ENCODE measurements at places on chromosomes 2 and 18.

DNA sequence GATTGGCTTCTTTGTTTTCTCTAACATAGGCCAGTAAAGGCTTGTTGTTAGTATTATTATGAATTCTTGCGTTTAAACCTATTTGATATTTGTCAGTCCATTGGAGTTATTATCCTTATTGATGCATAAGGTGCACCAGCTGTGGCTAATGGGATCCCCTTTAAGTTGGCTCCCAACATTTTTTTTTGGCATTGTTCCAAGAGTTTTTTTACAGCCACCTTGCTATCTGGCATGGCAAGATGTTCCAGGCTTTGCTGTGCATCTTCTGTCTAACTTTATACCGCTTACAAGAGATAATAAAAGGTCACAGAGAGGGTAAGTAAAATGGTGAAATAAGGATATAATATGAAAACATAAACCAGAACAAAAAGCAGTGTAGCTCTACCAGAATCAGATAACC lies 157.5 kb upstream of the TACR1 start:
- no peak for DNase-seq

GRCh38 chr2:108553209-108553919 lies 19.1 kb downstream of the LIMS1 start:
- DNase-seq, result no peak

- no peak for DNase-seq
Observed at GRCh38 chr2:64166212-64166611, 22.0 kb upstream of the PELI1 start.

- DNase-seq, result no peak
Observed at GRCh38 chr2:74745766-74746165, 88.2 kb upstream of the HK2 start.

DNA sequence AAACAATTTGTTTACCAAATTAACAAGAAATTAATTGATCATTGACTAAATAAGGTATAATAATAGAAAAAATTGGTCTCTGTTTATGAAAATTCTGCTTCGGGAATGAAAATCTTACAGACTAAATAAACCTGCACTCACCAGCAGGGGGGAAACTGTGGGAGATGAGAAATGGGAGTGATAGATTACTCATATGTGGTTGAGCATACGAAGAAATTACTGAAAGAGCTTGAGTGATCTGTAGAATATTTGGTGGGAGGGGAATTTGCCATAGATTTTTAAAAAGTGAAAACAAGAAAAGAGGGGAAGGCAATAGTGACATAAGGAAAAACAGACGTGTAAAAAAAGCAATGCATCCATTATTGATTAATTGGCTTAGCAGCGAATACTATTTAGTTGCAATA lies 2.2 kb downstream of the HMSD start:
- DNase-seq, result no peak

GRCh38 chr2:229150317-229150716 lies 120.8 kb downstream of the PID1 start:
- DNase-seq, result no peak

DNA sequence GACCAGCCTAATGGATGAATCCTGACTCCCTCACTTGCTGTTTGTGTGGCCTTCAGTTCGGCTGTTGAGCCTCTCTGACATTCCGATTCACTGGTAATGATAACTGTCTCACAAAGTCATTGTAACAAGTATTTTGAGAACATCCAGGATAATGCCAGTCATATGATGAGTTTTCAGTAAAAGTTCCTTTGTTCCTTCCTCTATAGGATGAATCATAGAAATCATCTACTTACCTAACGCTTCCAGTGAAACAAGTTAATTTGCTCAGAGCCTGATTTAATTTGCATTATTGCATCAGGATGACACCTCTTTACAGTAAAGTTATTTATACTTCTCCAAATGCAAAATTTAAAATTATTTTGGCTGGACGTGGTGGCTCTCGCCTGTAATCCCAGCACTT lies 32.0 kb downstream of the RAB31 start:
- DNase-seq, result no peak

DNA sequence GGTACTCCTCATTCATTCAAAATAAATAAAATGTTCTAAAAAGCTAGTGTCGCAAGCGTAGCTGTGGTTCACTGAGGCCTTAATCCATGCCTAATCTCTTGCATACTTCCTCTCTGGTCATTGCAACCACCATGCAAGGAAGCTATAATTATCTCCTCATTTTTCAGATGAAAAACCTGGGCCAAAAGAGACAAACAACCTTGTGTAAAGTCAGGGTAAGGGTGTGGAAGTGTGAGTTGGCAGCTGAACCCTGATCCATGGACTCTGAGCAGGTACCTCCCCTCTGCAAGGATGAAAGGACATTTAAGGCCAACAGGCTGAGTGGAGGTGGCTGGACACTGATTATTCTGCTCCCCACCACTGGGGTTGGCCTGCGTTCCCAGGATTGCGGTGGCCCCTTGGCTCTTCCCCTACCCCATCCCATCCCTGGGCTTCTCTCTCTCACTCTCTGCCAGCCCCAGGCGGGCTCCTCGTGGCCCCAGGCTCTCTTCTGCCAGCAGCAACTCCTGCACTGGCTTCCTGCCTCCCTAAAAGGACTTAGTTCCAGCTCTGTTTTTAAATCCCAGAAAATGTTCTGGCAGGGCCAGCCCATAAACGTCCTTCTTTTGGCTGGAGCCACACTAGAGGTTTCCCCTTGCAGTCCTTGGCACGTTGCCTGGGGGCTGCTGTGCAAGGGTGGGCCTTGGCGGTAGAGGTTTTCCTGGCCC lies 72.0 kb upstream of the AFF3 start:
- no peak for DNase-seq

GRCh38 chr2:64151476-64151875 lies 7.3 kb upstream of the PELI1 start:
- no peak for DNase-seq

- DNase-seq, result no peak
Observed at GRCh38 chr2:4139316-4139715, 435.9 kb downstream of the DCDC2C start.

DNA sequence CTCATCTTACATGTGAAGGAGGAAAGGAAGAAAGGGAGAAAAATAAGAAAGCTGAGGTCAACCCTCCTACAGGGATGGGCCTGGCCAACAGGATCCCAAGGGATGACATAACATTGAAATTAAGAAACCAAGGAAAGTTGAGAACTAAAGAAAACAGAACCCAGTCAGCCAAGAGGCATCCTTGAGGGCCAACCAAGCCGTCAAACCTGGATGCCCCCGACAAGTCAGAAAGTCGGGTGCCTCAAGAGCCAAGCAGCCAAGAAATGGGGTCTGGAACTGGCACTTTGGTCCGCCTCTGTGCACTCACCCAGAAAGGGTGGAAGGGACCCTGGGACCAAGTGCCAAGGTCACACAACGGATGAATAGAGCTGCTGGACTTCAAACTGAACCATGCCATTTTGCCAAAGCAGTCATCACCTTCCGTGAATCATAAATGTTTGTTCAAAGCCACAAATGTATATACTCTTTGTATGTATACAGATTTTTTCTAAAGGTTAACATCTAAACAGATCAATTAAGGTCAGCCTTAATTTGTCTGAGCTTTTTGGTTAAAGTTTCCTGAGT lies 27.0 kb upstream of the PTPN4 start:
- DNase-seq, result no peak

DNA sequence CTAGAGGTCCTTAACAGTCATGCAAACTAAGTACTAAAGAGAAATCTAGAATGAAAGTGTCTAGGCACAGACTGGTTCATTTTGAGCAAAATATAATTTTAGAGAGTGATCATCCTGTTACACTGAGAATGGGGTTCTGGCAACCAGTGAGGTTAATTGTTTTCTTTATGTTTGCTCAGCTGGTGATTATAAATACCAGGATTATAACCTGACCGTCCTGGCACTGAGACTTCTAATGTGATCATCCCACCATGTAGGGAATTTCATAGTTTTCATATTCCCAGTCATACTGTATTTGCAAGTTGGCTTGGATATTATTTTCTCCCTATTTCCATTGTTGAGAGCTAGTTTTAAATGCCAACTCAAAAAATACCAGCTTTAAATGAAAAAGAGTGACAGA lies 852.5 kb upstream of the LRATD1 start:
- DNase-seq, result no peak

DNA sequence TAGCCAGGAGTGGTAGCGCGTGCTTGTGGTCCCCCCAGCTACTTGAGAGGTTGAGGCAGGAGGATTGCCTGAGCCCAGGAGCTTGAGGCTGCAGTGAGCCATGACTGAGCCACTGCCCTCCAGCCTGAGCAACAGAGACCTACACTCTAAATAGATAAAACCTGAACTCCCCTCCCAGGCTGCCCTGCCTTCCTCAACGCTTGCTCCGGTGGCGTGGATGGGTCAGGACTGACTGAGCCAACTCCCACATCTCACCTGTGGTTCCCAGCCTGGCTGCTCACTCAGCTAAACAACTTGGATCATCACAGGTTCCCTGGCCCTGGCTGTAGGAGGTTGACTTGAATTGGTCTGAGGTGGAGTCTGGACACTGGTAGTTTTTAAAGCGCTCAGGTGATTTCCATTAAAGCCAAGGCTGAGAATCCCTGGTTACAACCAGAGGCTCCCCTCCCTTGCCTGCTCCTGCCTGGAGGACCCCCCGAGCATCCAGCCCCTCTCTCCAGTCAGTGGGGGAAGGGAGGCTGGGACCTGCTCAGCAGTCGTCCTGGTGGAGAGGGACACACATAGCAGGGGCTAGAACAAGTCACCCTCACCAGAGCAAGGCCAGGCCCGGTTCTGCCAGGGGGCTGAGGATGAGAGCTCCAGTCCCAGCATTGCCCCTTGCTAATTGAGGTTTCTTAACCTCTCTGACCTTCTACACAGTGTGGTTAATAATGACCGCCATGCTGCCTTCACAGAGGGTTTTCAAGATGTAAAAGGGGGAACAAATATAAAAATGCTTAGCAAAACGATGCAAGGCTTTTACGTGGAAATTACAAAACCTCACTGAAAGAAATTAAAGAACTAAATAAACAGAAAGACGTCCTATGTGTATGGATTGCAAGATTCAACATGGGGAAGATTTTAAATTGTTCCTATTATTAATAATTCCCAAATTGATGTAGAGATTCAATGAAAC lies 46.9 kb upstream of the TAF1B start:
- no peak for DNase-seq

GRCh38 chr2:202682274-202682673 lies 47.5 kb downstream of the FAM117B start:
- no peak for DNase-seq

GRCh38 chr2:96859099-96859649 lies 1.4 kb upstream of the ANKRD39 start:
- DNase-seq, result no peak

GRCh38 chr2:88036606-88037005 lies 19.0 kb downstream of the KRCC1 start:
- DNase-seq, result no peak

DNA sequence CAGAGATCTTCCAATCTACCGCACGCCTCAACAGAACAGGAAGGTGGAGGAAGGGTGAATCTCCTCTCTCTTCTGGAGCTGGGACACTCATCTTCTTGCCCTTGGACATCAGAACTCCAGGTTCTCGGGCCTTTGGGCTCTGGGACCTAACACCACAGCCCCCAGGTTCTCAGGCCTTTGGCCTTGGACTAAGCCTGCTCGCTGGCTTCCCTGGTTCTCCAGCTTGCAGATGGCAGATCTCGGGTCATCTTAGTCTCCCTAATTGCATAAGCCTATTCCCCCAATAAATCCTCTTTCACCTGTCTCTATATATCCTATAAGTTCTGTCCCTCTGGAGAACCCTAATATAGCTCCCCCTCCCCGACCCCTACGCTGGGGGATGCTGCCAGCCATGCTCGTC lies 14.8 kb downstream of the HS6ST1 start:
- DNase-seq, result no peak

DNA sequence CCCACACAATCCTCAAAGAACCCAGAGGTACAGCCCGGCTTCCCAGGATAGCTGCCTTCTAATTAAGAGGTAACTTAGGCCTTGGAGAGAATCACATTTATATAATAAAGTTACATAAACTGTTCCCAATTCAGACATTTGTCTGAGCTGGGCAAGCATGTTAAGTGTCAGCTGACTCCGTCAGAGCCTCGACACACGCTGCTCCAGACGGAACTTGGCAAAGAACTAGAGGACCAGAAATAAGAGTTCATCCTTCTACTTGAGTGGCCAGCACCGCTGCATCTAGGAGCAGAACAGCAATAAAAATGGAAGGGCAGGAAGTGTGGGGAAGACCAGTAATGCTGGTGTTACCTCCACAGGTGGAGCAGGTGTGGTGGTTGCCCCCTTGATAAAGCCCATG lies 80.5 kb downstream of the MYO5B start:
- DNase-seq, result no peak

- DNase-seq, result peak; percentile 53
Observed at GRCh38 chr2:217804791-217805667, 197.8 kb downstream of the TNS1 start.

DNA sequence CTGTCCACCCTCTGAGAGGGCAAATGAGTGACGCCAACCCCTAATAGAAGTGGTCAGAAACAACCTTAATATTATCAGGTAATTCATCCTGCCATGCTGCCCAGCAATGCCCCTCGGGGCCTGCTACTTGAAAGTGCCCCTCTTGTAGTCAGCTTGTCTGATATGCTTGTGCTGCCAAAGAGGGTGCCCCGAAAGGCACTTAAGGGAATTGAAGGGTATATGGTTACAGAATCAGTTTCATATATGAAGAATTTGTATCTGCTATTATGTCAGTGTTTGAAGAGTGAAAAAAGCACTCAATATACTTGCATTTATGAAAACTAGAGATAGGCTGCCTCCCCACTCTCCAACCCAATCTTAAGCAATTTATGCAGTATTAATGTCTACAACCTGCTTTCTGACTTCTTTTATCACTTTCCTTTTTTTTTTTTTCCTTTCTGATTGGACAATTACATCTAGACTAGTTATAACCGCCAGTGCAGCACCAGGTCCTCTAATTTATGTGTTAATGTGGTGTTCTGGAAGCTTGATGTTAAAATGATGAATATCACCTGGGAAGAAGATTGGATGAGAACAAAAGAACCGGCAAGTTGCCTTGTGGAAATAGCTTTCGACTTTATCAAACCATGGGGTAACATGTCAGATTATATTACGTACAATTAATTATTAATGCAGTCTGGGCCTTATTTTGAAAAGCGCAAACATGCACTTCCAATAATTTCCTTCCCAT lies 646.9 kb upstream of the ACVR2A start:
- no peak for DNase-seq

DNA sequence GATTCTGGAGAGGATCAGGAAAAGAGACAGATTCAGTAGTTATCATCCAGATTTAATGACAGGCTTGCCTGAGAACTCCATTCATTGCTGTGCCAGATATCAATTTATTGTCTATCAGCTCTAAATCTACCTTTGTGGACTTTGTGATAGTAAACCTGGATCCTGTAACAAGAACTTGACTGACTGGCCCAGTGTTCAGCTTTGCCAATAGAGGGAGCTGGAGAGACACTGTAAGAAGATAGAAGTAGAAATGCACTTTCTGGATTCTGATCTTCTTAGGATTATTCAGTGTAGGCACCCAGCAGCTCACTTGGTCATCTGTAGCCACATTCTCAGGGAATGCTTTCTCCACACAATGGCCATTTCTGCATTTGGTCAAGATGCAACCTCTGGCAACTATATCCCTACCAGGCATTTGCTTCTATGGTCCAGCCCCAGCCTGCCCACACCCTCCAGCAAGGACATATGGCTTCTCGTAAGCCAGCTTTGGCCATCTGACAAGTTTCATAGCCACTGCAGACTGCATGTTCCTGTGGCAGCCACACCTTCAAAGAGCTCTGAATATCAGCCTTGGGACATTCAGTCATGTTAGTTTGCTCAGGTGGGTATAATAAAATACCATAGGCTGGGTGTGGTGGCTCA lies 6.1 kb upstream of the SERPINB8 start:
- peak; percentile 39 for DNase-seq

- no peak for DNase-seq
Observed at GRCh38 chr2:152473151-152473857, 138.3 kb downstream of the FMNL2 start.

- no peak for DNase-seq
Observed at GRCh38 chr2:7795778-7796563, 878.8 kb downstream of the RNF144A start.
